Activated CD8-positive, alpha-beta memory T cell treated with anti-CD3 and anti-CD28 coated beads, Interleukin-2, amount 10 ng/mL, durations not matched to agents 7 days and 5 days (primary cell): ENCODE measurements at places on chromosomes 3 and 15.

GRCh38 chr3:187590861-187591576 lies 79.2 kb downstream of the SST start:
- DNase-seq: no peak

- no peak for DNase-seq
Observed at GRCh38 chr3:170641510-170642236, 55.8 kb upstream of the SLC7A14 start.

DNA sequence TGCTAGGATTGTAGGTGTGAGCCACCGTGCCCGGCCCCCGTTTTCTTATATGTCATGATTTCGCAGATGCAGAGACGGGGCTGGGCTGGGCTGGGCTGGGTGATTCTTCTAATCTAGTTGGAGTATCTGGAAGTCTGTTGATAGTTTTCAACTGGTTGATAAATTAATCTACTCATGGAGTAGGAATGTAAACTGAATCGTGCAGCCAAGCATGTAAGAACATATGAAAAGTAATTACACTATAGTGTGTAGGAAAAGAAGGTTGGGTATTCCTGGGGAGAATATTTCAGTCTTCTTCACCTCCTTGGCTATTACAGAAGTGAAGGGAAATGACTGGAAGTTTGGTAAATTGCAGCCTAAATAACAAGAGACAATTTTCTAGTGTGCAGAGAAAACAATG lies 82.6 kb upstream of the MAGI1 start:
- DNase-seq: no peak

GRCh38 chr3:75180945-75181298 lies 483.2 kb upstream of the FRG2C start:
- DNase-seq: no peak

DNA sequence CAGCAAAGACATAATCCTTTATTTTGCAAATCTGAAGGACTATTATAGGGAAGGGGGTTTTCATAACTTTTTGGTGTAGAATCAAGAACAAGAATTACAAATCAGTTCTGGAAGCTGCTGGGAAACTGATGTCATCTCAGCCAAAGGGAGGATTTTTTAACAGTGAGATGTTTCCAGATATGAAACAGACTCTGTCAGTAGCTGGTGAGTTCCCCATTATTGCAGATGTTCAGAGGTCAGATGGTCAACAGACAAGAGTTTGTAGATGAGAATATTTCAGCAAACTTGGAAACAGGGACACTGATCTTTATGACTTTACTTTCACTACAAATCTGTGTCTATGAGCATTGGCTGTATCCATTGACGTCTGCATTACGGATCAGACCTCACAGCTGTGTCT lies 71.9 kb upstream of the LPP start:
- no peak for DNase-seq

GRCh38 chr15:67201136-67201535 lies 53.3 kb downstream of the AAGAB start:
- no peak for DNase-seq

DNA sequence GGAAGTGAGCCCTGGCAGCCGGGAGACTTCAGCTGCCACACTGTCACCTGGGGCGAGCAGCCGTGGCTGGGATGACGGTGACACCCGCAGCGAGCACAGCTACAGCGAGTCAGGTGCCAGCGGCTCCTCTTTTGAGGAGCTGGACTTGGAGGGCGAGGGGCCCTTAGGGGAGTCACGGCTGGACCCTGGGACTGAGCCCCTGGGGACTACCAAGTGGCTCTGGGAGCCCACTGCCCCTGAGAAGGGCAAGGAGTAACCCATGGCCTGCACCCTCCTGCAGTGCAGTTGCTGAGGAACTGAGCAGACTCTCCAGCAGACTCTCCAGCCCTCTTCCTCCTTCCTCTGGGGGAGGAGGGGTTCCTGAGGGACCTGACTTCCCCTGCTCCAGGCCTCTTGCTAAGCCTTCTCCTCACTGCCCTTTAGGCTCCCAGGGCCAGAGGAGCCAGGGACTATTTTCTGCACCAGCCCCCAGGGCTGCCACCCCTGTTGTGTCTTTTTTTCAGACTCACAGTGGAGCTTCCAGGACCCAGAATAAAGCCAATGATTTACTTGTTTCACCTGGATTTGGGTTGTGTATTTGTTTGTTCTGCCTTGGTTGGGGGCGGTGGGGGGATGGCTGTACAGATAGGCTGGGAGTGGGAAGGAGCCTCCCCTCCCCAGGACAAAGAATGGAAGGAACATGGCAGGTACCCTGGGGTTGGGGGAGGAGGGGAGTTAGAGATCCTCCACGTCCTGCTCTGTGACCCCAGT lies 2.9 kb upstream of the GRM2 start:
- no peak for DNase-seq

DNA sequence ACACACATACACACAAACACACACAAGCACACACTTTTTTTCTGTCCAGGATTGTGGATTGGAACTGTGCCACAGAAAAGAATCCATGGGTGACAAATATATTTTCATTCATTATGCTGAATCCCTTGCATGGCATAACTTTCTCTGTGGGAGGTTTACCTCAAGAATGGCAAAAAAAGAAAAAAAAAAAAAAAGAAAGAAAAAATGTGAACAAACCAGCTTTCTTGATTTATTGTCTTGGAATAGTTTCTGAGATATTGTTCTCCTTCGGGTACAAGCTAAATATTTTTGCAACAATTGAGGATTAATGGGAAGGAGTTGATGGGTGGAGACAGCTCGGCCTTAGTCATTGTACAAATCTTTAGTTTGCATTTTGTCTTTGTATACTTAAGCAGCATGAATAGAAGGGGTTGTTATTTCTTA lies 153.1 kb downstream of the GMNC start:
- no peak for DNase-seq

DNA sequence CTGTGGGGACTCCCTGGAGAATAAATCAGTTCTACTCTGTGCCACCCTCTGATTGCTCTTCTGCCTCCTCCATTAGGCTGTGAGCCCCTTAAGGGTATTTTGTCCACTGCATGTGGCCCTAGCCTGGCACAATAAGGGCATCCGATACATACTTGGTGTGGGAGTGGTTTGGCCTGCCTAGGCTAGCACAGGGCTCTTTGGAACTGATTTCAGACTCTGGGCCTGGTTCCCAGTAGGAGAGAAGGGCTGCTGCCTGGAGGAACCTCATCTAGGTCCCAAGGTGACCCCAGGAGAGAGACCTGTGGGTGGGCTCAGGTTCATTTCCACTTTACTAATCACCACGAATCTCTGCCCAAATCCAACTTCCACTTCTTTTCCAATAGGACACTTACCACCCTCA lies 5.3 kb upstream of the CTDSPL start:
- DNase-seq: no peak

DNA sequence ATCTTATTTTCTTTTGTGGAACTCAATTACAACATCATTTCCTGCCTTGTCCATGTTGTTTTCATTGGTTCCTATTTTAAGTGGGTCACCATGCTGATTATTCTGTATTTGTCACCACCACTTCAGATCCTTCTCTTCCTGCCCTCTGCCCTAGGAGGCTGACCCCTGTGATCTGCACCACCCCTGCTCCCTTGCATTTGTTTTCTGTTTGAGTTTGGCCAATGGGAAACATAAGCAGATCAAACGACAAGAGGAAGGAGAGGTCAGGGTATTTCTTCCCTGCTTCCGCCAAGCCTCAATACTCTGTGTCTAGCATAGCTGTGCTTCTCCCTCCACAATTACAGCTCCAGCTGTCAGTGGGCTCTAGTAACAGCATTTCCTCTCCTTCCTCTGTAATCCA lies 71.6 kb downstream of the IMPG2 start:
- no peak for DNase-seq

GRCh38 chr15:80856400-80856799 lies 77.2 kb downstream of the CEMIP start:
- DNase-seq: no peak

DNA sequence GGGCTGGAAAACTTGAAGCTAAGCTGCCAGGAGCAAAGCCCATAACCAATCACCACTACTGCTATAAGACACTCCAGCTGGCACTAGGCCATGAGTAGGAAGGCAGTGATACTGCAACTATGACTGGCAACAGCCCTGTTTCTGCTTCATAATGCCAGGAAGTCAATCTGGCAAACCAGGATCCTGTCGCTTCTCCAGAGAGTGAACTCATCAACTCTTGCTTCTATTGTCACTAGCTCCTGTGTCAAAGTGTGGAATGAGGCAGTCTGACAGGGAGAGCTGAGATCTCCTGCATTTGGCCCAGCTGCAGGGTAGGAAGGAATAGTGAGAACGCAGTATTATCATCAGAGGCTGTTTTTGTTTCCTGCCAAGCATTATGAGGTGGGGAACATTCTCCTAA lies 105.3 kb downstream of the CTNNB1 start:
- DNase-seq: no peak

GRCh38 chr15:95549168-95549738 lies 781.2 kb upstream of the NR2F2 start:
- no peak for DNase-seq

DNA sequence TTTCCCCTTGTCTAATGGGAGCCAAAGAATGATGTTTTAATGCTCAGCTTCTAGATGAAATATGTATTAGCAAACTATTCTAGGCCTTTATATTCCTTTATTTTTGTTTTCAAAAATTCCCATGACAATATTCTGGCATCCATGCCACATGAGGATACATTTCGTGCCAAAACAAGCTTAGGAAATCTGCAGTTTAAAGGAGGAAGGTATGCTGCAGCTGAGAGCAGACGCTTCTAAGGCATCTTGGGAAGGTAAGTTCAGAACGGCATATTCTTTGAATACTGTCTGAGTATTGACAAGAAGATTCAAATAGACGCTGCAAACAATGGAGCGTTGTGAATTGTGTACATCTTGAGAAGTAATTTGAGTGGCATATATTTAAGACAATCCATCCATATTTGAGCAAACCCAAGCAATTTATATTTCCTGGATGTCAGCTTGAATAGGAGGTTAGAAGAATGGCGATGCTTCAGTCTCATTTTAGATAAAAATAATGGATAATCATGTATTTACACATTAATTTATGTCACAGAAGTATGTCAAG lies 158.6 kb downstream of the RAP2B start:
- DNase-seq: no peak

DNA sequence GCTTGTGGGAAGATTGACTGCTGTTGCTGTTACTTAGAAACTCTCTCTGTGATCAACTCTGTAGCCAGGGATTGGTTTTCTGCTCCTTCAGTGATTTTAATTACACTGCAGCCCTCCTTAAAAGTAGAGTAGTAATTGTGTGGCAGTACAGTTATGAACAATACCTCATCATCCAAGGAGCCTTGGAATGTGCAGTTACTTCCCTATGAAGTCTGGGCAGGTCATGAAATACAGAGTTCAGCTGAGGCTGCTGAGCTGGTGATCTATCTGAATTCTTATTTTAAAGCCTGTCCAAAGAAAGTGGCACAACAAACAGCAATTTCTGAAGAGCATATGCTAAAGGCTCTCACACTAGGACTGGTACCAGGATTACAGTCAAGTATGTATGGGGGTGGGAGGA lies 37.4 kb upstream of the MRPL3 start:
- DNase-seq: no peak

- no peak for DNase-seq
Observed at GRCh38 chr3:183356920-183357319, 71.5 kb downstream of the MCF2L2 start.

DNA sequence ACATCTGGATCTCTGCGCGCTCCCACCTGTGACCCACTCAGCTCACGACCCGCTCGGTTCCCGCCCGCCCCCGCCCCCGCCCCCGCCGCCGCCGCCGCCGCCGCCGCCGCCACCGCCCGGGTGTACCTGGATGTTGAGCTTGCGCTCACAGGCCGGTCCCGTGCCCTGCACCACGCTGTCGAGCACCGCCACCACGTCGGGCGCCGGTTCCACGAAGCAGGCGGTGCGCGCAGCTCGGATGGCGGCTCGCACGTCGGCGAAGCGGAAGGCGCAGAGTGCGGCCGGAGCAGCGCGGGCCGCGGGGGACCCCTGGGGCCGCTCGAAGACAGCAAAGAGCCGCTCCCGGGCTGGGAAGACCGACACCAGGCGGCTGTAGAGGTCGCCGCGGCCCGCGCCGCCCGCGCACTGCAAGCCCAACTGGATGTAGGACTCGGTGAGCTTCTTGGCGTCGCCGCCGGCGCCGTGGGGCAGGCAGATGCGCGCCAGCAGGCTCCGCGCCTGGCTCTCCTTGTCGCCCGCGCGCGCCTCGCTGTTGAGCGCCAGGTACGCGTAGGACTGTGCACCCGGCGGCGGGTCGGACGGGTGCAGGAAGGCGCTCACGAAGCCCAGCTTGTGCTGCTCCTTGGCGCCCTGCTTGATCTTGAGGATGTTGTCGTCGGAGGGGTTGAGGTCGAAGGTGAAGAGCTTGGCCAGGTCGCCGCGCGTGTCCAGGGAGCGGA lies 1.1 kb downstream of the PLXND1 start:
- DNase-seq: peak; percentile 47
